SK-N-SH (cell line): ENCODE measurements at places on chromosomes 7 and 10.

DNA sequence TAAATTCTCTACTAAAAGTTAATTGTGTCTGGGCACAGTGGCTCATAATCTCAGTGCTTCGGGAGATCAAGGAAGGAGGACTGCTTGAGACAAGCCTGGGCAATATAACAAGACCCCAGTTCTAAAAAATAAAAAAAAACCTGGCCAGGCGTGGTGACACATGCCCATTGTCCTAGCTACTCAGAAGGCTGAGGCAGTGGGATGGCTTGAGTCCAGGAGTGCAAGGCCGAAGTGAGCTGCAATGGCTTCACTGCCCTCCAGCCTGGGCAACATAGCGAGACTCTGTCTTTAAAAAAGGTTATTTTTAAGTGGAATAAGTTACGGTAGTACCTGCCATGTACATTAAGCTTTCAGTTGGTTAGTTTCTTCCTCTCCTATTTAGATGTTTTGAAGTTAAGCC, 28.9 kb downstream of the CDK14 start:
- DNase-seq, result no peak

GRCh38 chr10:61987537-61987936, 86.0 kb downstream of the ARID5B start:
- DNase-seq, result no peak

- DNase-seq, result no peak
These were observed 285.5 kb upstream of the IGFBP3 start for GRCh38 chr7:46206476-46207060.

- no peak for DNase-seq
These were observed 89.4 kb downstream of the SH3PXD2A start for GRCh38 chr10:103765981-103766380.

DNA sequence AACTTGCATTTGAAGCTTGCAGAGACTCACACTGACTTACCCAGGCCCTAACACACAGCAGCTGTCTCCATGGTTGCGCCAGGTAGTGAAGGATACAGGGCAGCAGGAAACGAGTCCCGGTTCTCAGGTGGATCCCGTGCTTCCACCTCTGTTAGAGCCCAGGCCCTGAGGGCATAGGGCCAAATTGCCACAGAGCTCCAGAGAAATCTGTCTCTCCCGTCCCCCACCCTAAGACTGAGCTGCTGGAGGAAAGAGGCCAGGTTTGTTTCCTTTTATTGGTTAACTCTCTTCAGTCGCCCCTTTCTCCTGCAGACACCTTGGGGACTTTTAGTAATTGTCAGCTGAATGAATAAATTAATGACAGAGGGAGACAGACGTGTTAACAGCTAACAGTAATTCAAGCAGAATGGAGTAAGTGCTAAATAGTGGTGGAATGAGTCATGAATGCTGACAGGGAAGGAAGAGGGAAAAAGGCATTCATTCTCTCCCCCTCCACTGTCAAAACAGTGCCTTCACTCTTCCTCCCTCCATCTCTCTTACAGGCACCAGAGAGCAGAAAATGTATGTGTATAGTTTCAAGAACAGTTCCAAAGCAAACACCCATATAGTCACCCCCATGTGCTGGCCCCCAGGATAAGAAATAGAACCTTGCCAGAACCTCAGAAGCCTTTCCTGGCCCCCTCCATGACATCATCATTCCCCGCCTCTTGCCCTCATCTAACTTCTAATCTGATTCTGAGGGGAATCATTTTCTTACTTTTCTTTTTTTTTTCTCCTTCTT, 16.8 kb upstream of the DLG5 start:
- no peak for DNase-seq

DNA sequence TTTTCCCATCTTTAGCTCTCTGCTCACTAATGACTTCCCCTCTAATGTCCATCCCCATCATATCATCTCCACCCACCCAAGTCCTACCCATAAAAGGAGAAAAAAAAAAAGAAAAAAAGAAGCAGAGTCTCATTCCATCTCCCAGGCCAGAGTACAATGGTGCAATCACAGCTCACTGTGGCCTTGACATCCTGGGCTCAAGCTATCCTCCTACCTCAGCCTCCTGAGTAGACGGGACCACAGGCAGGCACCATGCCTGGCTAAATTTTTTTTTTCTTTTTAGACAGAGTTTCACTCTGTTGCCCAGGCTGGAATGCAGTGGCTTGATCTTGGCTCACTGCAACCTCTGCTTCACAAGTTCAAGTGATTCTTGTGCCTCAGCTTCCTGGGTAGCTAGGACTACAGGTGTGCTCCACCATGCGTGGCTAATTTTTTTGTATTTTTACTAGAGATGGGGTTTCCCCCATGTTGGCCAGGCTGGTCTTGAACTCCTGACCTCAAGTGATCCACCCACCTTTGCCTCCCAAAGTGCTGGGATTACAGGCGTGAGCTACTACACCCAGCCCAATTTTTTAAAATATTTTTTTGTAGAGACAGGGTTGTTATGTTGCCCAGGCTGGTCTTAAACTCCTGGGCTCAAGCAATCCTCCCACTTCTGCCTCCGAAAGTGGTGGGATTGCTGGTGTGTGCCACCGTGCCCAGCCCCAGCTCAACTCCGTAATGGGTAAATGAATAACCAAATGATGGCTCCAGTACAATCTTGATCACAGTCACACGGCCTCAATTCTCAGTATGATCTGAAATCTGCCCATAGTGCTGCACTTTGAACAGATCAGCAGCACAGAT, 24.6 kb upstream of the SGMS1 start:
- DNase-seq, result no peak

GRCh38 chr10:83367036-83367435, 772.3 kb upstream of the GHITM start:
- no peak for DNase-seq

DNA sequence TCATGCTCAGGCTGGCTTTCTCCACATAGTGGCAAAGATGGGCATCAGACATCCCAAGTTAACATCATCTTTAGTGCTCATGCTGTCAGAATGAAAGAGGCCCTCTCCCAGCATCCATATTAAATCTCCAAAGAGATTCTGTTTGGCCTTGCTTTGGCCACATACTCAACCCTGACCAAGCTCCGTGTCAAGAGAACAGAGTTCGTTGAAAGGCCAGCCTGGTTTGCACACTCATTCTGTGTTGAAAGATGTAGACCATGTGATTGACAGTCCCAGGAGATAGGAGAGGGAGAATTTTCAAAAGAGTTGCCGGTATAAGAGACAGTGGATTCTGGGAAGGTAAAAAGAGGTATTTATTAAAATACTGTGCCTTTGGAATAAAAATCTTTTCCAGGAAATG, 19.7 kb downstream of the MET start:
- DNase-seq, result no peak

- peak; percentile 98 for DNase-seq
These were observed at the start of gene KIAA1549 for GRCh38 chr7:138981332-138982203. Gene KIAA1549 (minus strand): TSS chr7:138981389. CDS start chr7:138981269, 120 bp downstream.

DNA sequence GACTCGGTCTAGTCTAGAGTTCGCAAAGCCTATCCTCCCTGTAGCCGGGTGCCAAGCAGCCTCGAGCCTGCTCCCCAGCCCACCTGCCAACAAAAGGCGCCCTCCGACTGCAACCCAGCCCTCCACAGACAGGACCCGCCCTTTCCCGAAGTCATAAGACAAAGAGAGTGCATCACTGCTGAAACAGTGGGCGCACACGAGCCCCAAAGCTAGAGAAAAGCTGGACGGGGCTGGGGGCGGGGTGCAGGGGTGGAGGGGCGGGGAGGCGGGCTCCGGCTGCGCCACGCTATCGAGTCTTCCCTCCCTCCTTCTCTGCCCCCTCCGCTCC, 622 bp upstream of the COL1A2 start:
- peak; percentile 30 for DNase-seq

- no peak for DNase-seq
These were observed 11.7 kb downstream of the STAM start for GRCh38 chr10:17655567-17656146.

DNA sequence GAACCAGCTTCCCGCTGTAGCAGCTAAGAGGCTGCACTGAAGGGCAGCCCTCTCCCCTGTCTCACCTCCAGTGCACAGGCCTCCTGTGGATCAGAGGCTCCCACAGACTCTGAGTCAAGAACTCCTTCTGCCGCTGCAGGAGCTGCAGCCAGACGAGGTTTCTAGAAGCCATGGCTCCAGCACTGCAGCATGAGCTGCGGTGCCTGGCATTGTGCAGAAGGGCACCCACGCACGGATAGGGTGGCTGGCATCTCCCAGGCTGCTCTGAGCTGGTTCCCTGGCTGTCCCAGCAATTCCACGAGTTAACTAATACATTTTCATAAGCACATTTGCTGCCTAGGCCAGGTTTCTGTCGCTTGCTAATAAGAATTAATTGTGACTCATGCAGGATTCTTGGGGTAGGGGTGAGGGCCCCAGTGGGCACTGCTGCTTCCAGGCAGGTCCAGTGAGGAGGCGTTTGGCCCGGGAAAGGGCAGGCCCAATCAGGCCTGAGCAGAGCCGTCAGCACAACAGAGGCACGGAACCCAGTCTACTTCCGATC, 594.2 kb downstream of the DNAJB6 start:
- DNase-seq, result no peak

DNA sequence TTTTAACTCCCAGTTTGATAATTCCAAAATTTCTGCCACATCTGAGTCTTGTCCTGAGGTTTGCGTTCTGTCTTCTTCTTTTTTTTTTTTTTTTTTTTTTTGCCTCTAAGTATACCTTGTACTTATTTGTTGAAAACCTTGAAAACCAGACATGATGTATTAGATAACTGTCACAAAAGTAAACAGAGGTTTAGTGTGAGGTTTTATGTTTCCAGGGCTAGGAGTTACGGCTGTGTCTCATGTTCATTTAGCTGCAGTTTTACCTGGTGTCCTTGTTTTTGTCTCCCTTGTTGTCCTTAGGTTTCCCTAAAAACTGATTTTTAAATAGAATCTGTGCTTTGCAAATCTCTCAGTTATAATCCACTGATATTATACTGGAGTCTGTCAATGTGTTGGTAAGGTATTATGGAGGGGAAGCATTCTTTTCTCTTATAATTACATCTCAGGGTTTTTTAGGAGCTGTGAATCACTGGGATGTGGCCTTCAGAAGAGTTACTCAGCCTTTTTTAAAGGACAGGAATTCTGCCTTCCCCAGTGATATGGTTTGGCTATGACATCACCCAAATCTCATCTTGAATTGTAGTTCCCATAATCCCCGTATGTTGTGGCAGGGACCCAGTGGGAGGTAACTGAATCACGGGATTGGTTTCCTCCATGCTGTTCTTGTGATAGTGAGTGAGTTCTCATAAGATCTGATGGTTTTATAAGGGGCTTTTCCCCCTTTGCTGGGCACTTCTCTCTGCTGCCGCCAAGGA, 95.0 kb downstream of the CDCA7L start:
- DNase-seq, result no peak

DNA sequence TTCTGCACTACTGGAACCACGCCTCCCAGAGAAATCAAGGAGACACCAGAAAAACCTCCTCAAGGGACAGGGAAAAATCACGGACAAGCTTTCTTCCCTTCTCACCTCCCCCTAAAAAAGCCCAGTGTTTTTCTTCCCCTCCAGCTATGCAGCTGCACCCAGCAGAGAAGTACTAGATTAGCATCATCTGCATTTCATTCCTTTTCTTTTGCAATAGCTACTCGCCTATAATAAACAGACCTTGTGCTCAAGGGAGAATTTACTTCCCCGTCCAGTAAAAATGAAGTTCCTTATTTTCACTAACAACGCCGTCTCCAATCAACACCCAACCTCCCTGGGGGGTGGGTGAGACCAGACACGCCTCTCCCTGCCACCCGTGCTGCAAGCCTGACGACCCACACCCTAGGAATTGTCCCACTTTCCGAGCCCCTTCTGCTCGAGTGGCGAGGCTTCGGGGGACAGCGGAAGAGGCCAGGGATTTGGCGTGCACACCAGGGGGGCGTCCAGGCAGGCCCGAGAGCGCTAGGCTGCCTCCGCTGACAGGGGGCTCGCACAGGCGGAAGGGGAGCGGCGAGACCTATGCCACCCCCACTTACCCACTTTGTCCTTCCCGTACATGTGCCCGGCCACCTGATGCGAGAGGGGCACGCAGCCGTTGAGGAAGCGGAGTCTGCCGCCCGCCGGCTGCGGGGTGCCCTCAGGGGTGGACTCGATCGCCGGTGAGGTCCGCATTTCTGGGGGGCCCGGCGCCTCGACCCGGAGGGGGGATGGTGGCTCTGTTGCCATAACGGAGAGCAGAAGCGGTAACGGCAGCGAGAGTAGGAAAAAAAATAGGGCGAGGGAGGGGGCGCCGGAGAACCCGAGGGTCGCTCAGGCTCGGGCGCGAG, 625 bp downstream of the IPMK start:
- peak; percentile 51 for DNase-seq

DNA sequence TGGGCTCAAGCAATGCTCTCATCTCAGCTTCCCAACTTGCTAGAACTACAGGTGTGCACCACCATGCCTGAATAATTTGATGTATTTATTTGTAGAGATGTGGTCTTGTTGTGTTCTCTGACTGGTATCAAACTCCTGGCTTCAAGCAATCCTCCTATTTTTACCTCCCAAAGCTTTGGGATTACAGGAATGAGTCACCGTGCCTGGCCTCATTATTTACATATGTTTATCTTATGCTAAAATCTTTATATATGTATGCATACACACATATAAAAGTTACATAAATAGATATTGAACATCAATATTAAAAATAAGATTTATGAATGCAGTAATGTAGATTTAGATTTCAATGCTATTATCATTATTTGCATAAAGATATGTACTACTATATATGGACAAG, 1634.5 kb upstream of the LRRTM3 start:
- no peak for DNase-seq

DNA sequence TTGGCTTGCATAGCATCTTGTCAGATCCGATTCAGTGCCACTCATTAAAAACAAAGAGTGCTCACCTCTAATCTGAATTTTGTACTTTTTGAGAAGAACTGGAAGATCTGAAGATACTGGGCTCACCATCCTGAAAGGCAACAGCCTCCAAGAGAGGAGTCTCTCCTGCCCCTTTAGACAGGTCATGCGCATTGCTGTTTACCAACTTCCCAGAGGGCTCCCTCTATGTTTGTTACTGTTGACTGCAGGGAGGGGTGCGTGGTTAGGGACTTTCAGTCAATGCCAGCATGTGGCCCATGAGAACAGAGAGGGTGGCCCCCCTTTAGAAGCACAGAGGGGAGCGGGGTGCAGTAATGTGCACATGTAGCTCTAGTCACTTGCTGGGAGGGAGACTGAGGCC, 33.2 kb upstream of the CABCOCO1 start:
- no peak for DNase-seq

GRCh38 chr10:132724446-132724845, 61.5 kb downstream of the NKX6-2 start:
- no peak for DNase-seq

GRCh38 chr10:99672884-99673283, 13.6 kb downstream of the ENTPD7 start:
- no peak for DNase-seq

GRCh38 chr10:90180886-90181691, 479.7 kb downstream of the KIF20B start:
- DNase-seq, result no peak
